ENCODE measurements at places on chromosomes 12 and 14.

DNA sequence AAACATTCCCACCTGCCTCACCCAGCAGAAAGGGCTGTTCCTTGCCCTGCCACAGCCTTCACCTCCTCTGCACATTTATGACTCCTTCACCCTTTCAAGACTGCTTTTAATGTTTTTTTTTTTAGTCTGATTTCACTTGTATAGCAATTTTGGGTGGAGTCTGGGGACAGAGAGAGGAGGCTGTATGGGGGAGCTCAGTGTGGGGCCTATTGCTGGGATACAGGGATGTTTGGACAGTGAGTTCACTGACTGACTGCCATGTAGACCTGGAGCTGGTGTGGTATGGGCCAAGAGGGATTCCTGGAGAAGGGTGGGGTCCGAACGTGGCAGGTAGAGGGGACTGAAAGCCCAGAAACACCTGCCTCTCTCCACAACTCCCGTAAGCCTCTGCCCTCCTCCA lies 1.9 kb upstream of the KRT85 start:
- DNase-seq, result no peak

- DNase-seq, result no peak
Observed at GRCh38 chr14:102917469-102918211, 4.8 kb upstream of the AMN start.

DNA sequence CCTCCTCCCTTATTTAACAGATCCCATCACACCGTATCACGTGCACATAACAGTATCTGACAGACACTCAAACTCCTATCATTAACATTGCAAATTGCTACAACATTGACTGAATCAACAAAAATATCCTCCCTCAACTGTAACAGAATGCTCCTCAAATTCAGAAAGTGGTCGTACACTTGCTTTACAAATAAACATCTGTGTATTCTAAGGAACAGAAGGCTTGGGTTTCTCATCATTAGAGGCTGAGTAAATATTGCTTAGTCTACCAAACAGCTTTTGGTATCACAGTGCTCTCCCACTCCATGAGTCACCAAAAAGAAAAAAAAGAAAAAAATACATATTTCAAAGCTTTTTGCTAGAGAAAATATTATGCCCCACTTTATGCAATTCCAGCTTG lies 23.9 kb downstream of the FERMT2 start:
- DNase-seq, result no peak

DNA sequence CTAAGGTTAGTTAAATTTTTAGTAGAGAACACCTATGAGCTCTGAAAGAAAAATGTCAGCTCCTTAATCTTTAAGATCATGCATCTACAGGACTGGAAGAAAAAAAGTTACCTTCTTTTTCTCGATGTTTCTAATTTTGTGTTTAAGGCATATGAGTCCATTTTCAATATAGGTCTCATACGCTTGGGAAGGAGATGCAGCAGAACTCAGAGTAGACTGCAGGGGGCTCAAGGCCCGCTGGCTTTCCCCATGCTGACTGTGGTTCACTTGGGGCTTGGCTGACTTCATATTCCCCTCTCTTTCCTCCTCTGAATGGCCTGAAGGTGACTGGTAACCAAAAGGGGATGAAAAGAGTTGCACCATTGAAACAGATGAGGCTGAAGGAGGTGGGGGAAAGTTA lies 1.5 kb downstream of the CAPRIN2 start:
- no peak for DNase-seq

All from NCI-H524 treated with DMSO at 0.1 percent for 48 hours (cell line).